ENCODE measurements at places on chromosomes 4 and X.
A peak's percentile ranks its signal among the peaks of the same experiment; 100 is the strongest.

- no peak for DNase-seq
Observed at GRCh38 chrX:127259742-127260141, 440.2 kb downstream of the PRR32 start.

- no peak for DNase-seq
Observed at GRCh38 chr4:2059046-2059725, at the start of gene NAT8L. NAT8L (plus strand) TSS chr4:2059327; CDS start chr4:2059512, 185 bp downstream.

- no peak for DNase-seq
Observed at GRCh38 chr4:66554826-66555225, 884.5 kb upstream of the EPHA5 start.

GRCh38 chr4:37232315-37232714 lies 12.2 kb upstream of the NWD2 start:
- DNase-seq = no peak

GRCh38 chr4:109233570-109233969 lies 68.9 kb downstream of the COL25A1 start:
- DNase-seq = peak; percentile 6

DNA sequence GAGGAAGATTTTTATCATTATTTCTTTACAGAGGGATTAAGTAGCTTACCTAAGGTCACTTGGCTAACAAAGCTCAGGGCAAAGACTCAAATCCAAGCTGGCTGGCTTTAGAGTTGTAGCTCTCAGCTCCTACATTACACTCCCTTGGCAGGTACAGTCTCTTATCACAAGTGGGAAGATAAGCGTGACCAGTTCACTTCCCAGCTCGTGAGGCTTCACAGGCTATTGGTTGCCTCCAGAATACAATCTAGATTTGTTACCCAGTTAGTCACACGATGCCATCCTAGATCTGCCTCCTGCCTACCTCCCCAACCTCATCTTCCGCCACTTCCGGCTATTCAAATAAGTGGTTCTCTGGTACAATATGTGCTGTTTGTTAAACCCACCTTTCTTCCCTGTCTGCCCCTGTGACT lies 3.7 kb downstream of the MMRN1 start:
- DNase-seq = no peak

DNA sequence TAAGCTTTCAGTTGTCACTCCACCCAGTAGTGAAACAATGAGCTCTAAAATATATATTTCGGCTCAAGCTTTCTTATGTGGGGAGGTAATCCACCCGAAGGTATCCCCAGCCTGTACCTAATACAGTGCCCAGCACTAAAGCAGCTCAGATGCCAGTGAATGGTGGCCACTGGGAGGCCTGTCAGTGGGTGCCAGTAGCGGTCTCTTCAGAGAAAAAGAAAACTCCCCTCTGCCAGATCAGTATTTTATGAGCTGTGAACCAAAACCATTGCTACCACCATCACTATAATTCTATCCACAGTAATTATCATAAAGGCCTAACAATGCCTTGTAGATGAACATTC lies 835 bp upstream of the NFKB1 start:
- peak; percentile 15 for DNase-seq

DNA sequence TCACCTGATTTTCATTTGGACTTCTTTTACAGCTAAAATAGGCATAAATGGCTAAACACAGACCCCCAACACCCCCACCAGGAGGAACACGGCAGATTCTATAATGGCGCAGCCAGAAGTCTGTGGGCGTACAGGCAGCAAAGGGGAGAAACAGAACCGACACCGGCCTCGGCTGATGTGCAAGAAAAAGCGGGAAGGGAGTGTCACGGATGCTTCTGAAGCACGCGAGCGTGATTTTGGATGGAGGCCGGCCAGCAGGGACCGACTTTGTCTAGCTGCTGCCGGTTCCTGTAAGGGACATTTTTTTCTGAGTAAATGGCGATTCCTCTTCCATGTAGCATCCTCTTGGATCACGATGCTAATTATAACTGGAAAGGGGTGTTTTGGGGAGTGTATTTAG lies 24.9 kb upstream of the ETNPPL start:
- no peak for DNase-seq

DNA sequence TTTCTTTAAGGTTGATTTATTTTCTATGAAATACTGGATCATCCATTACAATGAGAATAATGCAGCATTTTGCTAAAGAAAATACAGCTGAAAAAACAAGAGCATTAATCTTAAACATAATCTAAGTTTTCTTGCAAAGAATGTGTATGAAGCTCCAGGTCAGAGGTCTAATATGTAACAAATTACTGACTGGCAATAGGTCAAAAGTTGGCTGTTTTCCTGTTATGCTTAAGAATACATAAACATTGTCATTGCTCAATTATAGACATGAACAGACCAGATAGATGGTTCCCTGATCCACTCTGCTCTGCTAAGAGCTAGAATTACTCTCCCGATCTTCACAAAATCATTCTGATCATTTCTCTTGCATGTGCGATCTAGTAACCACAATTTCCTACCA lies 718.6 kb downstream of the PDHA2 start:
- no peak for DNase-seq

GRCh38 chrX:15769300-15769954 lies 20.9 kb upstream of the ZRSR2 start:
- DNase-seq = no peak

DNA sequence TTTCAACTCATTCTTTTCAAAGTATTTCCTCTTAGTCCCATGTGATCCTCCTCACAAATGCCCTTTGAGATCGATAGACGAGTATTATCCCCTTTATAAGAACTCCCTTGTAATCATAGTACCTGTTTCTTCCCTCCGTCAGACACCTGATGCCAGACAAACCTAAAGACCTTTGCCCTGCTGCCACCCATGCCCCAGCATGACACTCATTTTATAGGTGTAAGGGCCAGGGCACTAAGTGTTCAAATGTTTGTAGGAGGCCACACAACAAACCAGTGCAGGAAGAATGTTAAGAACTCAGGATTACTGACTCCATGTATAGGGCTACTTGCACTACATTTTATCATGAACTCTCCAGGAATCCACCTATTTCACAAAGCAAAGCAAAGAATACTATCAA lies 115.6 kb upstream of the DIAPH2 start:
- DNase-seq = no peak

DNA sequence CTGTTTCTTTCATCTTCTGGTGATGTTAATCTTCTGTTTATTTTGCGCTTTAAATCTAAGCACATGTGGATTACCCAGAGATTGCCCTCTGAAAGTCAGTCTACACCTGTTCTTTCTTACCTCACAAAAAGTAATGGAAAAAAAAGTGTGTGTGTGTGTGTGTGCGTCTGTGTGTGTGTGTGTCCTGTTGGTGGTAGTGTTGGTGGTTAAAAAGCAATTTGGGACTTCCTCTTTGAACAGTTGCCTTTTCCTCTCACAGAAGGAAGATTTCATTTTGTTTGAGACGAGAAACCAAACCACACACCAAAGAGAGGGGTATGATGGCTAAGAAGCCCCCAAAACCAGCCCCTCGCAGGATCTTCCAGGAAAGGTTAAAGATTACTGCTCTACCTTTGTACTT lies at the start of gene STAP1:
Gene STAP1 (plus strand): TSS at position 235 of the 400 bp plus-strand sequence. CDS start 83 bp downstream, at position 318.
- DNase-seq = no peak

DNA sequence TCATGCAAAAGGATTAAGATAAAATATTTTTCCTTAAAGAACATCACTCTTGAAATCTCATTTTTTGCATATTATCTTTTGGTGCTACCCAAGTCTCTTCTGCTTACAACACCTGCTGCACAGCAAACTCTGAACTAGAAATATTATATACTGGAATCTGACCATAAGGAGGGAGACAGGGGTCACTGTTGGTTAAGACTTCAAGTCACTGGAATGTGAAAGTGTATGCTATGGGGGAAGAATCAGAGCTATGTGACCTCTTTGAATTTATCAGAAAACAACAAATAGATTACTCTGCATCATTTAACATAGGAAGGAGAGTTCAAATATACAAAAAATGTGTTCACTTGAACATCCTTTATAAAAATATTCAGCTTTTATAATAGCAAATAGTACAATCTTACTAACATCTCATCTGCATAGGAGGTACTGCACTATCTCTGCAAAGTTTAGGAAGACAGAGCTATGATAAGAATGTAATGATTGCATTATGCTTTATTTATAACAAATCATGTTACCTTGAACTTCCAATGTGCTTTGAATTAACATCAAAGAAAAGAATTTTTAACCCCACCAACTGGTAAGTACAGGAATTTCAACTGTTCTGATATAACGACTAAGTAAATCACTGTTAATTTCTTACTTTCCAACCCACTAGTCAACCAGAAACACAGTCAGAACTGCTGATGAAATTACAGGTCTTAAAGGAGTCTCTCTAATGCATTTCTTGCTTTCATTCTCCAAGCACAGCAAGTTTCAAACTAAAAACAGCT lies 69.8 kb downstream of the ZNF827 start:
- peak; percentile 28 for DNase-seq

- DNase-seq = no peak
Observed at GRCh38 chr4:90127706-90128345, 632 bp downstream of the CCSER1 start.

DNA sequence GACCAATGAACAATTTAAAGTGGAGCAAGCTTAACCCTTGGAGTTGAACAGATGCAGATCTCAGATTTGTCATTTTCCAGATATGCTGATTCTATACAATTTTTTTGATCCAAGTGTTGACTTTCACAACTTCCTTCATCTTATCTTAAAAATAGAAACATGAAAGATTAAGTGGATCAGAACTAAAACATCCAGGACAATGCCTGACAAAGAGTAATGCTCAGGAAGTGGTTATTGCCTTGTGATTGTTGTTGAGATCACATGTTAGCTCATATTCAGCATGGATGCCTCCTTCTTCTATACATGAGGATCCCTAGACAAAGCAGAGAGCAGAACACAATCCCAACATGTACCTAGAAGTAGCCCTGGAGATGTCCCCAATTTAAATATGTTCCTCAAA lies 160.9 kb downstream of the PPARGC1A start:
- no peak for DNase-seq

DNA sequence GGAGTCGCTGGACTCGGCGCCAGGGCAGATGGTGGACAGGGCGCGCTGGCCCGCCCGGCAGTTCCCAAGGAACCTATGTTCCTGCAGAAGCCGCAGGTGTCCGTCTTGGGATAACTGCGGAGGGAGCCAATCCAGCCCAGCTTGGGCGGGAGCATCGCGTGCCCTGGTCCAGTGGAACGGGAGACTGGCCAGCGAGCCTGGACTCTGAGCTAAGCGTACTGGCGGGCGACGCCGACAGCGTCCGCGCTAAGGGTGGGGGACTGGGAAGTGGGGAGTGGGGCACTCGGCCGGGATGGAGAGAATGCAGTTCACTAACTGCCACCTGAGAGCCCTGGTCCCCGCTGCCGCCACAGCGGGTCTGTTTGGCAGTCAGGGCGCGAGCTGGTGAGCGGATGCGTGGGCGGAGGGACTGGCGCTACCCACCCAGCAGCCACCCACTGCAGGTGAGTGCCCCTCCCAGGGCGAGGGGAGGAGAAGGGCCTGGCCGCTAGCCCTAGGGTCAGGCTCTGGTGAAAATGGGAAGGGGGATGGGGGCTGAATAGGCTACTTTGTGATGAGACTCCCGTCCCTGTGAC lies 1.3 kb upstream of the MAMLD1 start:
- DNase-seq = no peak

- peak; percentile 65 for DNase-seq
Observed at GRCh38 chr4:20422398-20422797, 170.7 kb downstream of the SLIT2 start.

DNA sequence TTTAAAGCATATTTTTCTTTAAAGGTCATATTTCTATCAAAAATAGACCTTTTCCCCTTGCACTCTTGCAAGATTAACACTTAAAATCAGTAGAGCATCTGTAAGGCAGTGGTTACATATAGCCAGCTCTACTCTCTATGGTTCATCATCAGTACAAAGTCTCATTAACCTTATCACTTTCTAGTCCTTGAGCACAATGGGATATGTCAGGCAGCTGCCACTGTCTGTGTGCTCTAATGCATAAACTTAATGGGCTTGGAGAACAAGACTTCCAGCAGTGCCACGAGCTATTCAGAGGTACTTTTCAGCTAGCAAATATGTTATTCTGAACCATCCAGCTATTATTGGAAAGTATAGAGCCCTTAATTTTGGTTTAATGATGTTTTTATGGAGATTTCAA lies 393.7 kb downstream of the GASK1B start:
- no peak for DNase-seq

- no peak for DNase-seq
Observed at GRCh38 chr4:179597301-179597700, 2155.1 kb upstream of the AGA start.
